ENCODE measurements at places on chromosomes 3 and 15. TPM values are rescaled to one million over a fixed set of nuclear protein-coding genes. Genes with fewer than 3 reads are reported as not detected.

- no peak overlapping the region for H3K4me3 ChIP-seq
- H3K27me3 ChIP-seq: no peaks in the 10 kb centered on the region
- H3K4me1 ChIP-seq: no peaks in the 10 kb centered on the region
- no peak for DNase-seq
- peaks cover 40% of the 10 kb centered on the region for H3K36me3 ChIP-seq
These were observed 163.8 kb downstream of the RSRC1 start for GRCh38 chr3:158273656-158274055.

DNA sequence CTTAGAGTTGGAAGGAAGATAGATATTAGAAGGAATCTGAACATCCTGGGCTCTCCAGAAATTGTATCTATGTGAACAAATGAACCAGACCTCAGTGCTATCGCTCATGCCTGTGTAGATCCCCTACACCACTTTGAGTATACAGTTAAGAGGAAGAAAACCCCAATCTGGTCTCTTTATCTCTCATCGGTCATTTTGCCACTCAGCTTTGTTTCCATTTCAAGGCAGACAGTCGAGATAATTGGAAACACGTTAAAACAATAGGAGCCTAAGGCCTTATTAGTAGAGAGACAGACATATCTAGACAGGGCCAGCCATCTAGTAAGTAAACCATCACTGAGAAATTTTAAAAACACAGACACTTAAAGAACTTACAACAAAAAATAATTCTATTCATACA lies 101.6 kb downstream of the MYLK start:
- no peaks in the 10 kb centered on the region for H3K36me3 ChIP-seq
- peaks cover 4% of the 10 kb centered on the region for H3K27me3 ChIP-seq
- no peaks in the 10 kb centered on the region for H3K4me1 ChIP-seq
- no peak for DNase-seq
- H3K4me3 ChIP-seq: no peak overlapping the region
- no peak overlapping the region for H3K27ac ChIP-seq

- no peak overlapping the region for H3K27ac ChIP-seq
- no peaks in the 10 kb centered on the region for H3K27me3 ChIP-seq
- H3K36me3 ChIP-seq: no peaks in the 10 kb centered on the region
- DNase-seq: peak; percentile 30
- H3K4me1 ChIP-seq: no peaks in the 10 kb centered on the region
These were observed 15.4 kb upstream of the BFSP2 start for GRCh38 chr3:133384331-133385027.

Gene DGKG
- total RNA-seq: 0.14 TPM

Gene ZBTB47
- total RNA-seq: 0.87 TPM

Gene ASB14
- not detected for total RNA-seq

Gene RTP2
- not detected for total RNA-seq

Gene GPD1L
- total RNA-seq: 14.4 TPM

Gene IGF2BP2
- total RNA-seq: 0.28 TPM

Data from activated naive CD8-positive, alpha-beta T cell treated with anti-CD3 and anti-CD28 coated beads for 36 hours (primary cell).